GM12864 (cell line): ENCODE measurements at places on chromosomes 6 and 20.

DNA sequence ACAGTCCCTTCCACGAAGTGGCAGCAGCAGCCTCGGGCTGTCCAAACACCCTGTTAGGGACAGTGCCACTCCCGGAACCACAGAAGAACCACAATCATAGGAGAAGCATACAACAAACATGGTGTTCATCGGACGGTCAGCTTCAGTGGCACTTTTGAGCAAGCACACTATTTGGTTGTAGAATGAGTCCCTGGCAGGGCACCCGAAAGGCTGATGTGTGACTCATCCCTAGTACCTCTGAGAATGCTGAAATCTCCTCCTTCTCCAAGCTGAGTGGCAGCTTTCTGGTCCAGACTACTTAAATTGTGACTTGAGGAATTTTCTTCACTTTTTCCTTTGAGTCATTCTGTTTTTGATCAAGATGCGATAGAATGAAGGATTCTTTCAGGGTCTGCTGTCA is 282.5 kb downstream of the ESR1 start:
- DNase-seq, result no peak

GRCh38 chr6:36544228-36544627 is 3.1 kb downstream of the STK38 start:
- DNase-seq, result no peak

- DNase-seq, result no peak
Observed at GRCh38 chr6:142008016-142008735, 124.5 kb upstream of the GJE1 start.

DNA sequence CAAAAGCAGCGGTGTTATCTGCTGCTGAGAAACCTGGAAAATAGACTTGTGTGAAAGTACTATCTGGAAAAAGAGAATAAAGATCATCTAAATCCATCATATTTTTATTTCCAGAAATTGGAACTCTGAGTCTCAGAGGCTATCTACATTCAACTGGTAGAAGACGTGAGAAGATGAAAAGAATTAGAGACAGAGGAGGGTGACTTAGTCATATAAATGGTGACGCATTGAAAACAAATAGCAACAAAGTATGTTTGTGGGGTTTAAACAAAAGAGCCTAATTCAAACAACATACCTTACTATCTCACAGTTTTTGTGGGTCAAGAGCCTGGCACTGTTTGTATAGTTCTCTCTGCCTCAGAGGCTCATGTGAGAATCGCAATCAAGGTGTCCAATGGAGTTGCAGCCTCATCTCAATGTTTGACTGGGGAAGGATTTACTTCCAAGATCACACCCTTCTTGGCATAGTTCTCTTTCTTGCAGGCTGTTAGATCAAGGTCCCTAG is 757.1 kb upstream of the SLC35B3 start:
- no peak for DNase-seq

DNA sequence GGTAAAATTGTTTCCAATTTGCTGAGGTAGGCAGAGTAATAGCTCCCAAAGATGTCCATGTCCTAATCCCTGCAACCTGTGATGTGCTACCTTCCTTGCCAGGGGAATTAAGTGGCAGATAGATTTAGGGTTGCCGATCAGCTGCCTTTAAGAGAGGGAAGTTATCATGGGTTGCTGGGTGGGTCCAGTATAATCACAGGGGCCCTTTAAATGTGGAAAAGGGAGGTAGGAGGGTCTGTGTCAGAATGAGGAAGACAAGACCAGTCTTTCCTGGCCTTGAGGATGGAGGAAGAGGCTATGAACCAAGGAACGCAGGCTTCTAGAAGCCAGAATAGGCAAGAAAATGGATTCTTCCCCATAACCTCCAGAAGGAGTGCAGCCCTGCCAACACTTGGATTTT is 50.7 kb downstream of the CTCFL start:
- DNase-seq, result no peak

DNA sequence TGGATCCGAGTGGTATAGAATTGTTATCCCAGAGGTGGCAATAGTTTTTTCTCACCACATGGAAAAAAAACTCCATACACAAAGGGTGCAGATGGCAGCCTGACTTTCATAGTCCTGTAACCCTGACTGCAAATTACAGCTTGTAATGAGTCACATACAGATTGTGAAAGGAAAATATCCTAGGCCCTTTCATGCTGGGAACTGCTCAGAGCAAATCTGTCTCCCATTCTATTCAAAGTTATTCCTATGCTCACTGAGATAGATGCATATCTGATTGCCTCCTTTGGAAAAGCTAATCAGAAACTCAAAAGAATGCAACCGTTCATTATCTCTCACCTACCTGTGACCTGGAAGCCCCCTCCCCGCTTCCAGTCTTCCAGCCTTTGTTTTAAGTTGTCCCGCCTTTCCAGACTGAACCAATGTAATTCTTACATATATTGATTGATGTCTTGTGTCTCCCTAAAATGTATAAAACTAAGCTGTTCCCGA is 108.7 kb upstream of the MAP3K4 start:
- DNase-seq, result no peak

GRCh38 chr6:147361311-147361981 is 147.0 kb upstream of the SAMD5 start:
- DNase-seq, result no peak

DNA sequence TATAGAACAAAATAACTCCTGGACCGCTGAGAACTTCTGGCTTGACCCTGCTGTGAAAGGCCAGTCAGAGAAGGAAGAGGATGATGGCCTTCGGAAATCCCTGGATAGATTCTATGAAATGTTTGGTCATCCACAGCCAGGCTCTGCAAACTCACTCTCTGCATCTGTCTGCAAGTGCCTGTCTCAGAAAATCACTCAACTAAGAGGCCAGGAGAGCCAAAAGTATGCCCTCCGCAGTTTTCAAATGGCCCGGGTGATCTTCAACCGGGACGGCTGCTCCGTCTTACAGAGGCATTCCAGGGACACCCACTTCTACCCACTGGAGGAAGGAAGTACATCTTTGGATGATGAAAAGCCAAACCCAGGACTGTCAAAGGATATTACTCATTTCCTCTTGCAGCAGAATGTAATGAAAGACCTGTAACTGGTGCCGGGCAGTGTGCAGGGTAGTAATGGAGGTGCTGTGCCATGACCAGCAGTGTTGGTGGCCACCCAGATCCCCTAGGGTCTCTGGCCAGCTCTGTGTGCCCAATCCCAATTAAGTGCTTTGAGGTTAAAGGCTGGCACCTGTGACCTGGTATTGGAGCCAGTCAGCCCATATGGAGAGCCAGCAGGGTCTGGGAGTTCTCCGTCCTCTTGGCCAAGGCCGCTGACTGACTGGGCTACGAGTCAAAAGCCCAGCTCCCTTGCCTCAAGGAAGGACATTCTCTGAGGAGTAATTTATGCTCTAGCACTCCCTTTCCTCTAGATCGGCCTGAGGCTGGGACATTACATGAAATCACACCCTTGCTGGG is 87.1 kb downstream of the TRMT6 start:
- DNase-seq, result no peak

- DNase-seq, result no peak
Observed at GRCh38 chr6:147895272-147895671, 386.8 kb downstream of the SAMD5 start.

DNA sequence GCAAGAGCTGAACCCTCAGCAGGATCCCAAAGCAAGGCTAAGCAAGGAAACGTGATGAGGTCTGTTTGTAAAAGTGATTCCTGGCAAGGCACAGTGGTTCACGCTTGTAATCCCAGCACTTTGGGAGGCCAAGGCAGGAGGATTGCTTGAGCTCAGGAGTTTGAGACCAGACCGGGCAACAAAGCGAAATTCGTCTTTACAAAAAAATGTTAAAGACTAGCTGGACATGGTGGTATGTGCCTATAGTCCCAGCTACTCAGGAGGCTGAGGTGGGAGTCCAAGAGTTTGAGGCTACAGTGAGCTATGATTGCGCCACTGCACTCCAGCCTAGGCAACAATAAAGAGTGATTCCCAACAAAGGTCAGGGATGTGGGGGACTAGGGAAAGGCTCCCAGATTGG is 4.1 kb upstream of the XKR7 start:
- DNase-seq, result no peak

DNA sequence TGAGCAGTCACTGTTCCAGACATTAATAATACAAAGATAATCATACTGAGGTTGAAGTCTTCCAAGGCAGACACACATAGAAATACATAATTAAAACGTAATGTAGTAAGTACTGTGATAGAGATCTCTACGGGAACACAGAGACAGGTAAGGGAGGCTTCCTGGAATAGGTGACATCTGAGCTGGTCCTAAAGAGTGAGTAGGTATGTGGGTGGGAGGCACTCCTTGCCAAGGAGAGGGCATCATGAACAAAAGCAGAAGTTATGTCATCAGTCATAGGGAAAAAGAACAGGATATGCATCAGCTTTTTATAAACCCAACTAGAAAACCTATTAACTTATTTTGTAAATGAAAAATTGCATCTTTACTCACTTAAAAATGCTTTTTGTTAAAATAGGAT is 110.0 kb downstream of the MAP7 start:
- DNase-seq, result no peak

DNA sequence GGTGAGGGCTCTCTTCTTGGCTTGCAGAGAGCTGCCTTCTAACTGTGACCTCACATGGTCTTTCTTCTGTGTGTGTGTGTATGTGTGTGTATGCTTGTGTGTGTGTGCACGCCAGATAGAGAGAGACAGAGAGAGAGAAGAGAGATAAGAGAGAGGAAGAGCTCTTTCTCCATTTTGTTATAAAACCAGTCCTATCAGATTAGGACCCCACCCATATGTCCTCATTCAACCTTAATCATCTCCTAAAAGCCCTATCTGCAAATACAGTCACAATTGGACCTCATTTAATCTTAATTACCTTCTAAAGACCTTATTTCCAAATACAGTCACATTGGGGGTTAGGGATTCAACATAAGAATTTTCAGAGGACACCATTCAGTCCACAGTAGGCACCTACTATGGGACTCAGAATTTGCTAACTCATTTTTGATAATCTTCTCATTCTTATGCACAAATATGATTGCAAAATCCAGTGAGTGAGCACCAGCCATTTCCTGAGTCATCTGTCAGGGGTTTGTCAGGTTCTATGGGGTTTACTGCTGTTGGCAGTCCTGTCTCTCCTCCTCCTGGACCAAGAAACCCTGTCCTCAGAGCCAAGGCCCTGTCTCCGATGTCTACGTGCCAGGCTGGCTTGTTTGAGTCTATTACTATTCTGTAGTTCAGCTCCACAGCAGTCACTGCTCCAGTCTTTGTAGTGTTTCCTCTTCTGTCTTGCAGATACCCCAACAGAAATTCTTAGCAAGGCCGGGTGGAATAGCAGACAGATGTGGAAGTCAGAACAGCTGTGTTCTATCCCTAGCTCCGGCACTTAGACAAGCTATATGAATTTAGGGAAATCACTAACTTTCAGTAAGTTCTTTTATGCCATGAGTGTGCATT is 59.0 kb upstream of the FAM184A start:
- DNase-seq, result no peak

- no peak for DNase-seq
Observed at GRCh38 chr6:112659912-112660311, 312.8 kb downstream of the RFPL4B start.

DNA sequence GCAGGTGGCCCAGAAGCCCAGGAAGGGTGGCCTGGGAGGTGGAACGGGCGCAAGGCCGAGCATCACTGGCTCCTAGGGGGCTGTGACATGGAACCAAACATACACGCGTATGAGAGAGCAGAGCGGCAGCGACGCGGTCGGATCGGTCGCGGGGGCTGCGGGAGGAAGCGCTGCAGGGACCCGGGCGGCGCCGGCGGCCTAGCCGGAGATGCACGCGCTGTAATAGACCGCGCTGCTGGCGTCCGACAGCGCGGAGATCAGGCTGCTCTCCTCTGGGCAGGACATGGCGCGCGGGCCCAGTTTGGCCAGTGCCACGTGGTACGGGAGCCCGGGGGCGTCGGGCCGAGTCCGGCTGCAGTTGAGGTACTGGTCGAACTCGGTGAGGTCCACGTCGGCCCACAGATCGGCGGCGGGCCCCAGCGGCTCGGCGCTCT is 1.5 kb downstream of the SOX18 start:
- no peak for DNase-seq

DNA sequence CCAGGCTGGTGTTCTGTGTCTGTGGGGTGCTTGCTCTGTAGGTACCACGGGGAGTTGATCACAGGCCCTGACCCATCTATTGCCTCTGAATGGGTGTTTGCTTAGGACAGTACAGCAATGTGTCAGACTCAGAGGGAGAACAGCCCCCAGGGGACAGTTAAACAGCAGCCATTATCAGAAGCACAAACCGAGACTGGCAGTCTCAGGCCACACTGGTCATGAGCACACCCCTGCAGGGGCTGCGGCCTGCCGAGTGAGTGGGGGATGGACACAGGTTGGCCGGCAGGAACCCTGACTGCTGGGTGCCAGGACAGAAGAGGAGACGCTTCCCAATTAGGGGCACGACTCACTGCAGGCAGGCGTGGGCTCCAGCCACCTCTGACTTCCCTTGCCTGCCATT is 395.6 kb downstream of the CDH4 start:
- DNase-seq, result no peak
